ENCODE measurements at places on chromosomes 3 and 15.
A peak's percentile ranks its signal among the peaks of the same experiment; 100 is the strongest.

DNA sequence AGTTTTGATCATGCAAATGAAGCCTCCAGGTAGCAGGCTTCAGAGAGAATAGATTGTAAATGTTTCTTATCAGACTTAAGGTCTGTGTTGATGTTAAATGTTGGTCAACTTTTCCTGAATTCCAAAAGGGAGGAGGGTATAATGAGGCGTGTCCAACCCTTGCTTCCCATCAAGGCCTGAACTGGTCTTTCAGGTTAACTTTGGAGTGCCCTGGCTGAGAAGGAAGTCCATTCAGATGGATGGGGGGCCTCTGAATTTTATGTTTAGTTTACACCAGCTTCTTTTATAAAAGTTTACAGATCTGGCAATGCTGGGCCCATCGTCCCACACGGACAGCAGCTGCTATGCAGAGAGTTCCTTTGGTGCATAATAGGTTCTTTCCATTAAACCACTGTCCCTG lies 8.9 kb downstream of the CCDC13 start:
- DNase-seq = no peak

- DNase-seq = no peak
These were observed 53.3 kb downstream of the SLC7A14 start for GRCh38 chr3:170532573-170532972.

GRCh38 chr15:38666865-38667510 lies 102.4 kb upstream of the RASGRP1 start:
- no peak for DNase-seq

DNA sequence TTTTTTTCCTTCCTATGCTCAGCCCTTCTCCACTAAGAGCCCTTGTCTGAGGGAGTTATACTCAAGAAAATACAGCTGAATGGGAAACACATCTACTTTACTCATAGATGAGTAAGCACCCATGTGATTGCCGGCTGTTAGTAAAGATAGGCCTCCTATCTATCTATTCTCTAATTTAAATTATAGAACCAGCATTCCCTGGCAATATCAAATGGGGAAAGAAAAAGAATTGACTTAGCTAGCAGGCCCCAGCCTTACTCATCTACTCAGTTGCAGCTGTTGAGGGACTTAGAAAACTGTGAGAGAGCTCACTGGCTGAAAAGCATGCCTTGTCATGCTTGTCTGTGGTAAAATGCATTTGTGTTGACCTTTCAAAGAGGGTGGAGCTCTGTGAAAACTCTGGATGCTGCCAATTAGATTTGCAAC lies 116.9 kb upstream of the LRRFIP2 start:
- DNase-seq = no peak

DNA sequence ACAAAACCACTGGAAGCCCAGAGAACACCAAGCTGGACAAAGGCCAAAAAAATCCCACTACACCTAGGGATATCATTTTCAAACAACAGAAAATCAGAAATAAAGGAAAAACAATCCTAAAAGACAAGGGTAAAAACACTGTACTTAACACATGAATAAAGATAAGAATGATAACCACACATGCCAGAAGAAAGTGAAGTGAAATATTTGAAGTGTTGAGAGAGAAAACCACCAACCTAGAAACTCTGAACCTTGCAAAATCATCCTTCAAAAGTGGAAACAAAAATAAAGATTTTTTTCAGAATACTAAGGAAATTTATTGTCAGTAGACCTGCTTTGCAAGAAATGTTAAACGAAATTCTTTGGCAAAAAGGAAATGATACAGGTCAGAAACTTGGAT lies 45.1 kb downstream of the KPNA1 start:
- DNase-seq = no peak

- no peak for DNase-seq
These were observed 59.6 kb upstream of the CASR start for GRCh38 chr3:122123850-122124249.

DNA sequence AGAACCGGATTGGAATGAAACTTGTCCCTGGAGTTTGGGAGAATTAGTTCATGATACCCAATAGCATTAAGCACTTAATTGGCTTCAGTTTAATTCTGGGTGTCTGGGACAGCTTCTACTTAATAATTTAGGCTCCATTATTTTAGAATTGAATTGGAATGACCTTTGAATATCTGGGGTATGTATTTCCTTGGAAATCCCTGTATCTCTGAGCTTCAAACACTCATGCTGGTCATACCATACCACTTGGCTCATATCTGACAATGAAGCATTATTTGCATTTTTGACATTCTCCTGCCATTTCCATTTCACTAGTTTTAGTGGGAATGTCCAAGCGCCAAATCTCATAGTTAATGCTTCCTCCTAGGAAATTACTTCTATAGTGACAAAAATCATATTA lies 393.1 kb downstream of the DIPK2A start:
- no peak for DNase-seq

- DNase-seq = no peak
These were observed 46.7 kb downstream of the MESD start for GRCh38 chr15:80942746-80943565.

GRCh38 chr15:29162411-29162810 lies 107.2 kb downstream of the NSMCE3 start:
- DNase-seq = no peak

DNA sequence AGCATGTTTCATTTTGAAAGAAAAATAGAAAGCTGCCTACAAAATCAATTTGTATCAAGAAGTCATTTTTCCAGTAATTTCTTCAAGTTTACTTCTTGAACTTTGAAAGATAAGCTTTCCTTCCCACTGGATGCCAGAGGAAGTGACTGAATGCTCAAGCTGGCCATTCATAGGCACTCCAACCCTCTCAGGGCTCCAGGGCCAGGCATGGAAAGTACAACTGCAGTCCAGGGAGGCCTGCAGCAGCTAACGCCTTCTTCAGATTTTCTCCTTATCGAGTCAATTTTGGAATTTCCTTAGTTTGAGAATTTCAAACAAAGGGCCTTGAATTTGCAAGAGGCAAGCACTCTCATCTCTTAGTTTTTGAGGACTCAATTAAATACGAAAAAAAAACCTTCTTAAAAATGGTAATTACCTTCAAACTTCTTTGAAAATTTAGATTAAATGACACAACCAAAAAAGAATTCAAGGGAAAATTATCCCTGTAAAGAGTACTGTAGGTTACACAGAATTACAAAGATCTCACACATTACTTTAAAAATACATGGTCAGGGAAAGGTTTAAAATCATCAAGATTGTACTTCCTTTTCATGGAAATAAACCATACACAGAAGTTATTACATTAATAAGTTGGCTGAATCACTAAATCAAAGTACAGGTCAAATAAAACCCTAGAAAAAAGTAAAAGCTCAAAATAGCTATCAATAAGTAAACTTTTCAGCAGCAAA lies 2.5 kb downstream of the UBP1 start:
- DNase-seq = no peak

DNA sequence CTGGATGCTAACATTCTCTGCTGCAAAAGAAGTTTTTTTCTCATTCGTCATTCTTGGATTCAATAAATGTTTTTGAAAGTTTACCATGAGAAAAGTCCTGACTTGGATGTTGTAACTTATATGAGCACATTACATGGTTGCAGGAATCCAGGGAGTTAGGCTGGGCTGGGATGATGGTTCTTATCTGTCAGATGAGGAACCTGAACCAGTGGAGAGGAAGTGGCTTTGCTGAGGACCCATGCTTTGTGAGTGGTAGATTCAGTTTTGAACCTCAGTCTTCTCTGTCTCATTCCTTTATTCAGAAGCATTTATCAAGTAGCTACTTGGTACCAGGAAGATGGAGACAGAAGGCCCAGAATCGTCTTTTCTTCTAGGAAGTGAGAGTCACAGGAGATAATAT lies 3.7 kb upstream of the GASK1A start:
- DNase-seq = no peak

DNA sequence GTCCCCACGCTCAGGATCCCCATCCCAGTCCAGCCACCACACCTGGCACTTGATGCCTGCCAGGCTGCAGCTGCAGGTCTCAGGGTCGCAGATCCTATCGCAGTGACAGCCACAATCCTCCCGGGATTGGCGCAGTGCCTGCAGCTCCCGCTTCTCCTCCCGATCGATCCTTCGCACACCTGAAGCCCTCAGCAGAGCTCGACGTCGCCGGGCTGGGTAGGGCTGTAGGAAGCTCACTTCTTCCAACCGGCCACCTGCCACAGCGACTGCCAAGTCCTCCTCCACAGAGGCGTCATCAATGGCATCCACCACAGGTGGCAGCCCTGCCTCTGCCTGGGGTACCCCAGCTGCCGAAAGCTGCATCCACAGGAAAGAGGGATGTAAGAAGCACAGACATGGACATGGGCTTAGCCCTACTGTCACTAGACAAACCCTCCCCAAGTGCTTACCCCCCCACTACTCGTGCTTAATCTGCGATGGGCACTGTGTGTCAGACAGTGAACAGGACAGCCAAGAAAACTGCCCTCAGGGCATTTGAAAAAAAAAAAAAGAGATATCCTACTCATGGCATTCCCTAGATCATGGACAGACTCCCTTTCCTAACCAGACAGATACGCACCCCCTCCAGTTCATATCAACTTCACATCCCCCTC lies 9.2 kb downstream of the CSRNP1 start:
- no peak for DNase-seq

DNA sequence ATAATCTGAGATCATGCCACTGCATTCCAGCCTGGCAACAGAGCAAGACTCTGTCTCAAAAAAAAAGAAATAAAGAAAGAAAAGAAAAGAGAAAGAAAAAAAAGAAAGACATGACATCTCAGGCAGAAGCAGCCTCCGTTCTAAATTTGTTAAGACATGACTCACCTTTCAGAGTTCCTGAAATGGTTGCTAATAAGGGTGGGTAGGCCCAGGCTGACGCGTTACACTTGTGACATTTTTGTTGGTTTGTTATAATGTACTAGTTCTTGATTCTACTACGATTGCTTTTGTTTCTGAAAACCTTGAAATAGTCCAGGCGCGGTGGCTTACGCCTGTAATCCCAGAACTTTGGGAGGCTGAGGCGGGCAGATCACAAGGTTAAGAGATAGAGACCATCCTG lies 21.0 kb downstream of the SLC25A20 start:
- no peak for DNase-seq

- DNase-seq = no peak
These were observed 32.0 kb downstream of the FOXL2 start for GRCh38 chr3:138914870-138915502.

DNA sequence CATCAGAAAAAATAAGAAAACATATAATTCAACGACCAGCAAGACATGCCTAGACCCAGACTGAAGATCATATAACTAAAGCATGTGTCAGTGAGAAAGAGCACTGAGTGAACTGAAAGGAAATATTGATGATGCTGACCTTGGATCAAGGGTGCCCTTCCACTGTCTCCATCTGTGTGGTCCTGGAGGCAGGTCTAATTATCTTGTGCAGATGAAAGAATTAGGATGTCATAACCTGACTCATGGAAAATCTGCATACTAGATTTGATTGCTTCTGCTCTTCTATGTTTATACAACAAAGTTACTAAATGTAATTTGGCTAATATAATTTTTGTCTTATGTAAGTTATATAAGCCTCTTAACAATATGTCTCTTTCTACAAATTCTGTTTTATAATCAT lies 264.6 kb upstream of the TGFBR2 start:
- DNase-seq = no peak

- DNase-seq = no peak
These were observed 123.3 kb upstream of the MME start for GRCh38 chr3:154956815-154957214.

DNA sequence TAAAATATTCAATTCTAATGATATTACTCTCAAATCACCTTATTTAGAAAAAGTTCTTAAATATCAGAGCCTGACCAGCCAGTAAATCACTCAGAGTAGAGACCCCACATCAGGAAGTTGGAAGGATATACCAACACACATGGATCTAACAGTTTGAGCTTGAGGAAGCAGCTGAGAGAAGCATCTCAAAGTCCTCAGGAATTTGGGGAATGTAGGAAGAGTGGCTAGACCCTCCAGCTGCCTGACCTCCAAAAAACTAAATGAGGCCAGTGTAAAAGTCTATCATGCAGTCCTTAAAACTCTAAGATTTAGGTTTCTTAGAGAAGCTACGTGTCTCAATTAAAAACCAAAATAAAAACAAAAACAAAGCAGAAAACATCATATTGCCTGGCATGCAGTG lies 55.4 kb downstream of the SETD2 start:
- DNase-seq = no peak

GRCh38 chr15:89555768-89556167 lies 19.5 kb upstream of the TICRR start:
- no peak for DNase-seq

- DNase-seq = no peak
These were observed 53.1 kb downstream of the SLC4A7 start for GRCh38 chr3:27431116-27431515.

DNA sequence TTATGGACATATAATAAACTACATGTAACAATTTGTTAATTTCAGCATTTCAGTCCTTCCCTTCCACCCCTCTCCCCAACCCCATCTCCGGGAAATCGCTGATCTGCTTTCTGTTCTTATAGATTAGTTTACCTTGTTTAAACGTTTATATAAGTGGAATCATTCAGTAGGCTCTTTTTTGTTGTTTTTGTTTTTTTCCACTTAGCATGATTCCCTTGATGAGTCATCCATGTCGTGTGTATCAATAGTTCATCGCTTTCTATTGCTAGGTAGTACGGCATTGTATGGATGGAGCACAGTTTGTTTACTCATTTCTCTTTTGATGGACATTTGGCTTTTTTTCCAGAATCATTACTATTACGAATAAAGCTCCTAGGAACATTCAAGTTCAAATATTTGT lies 23.5 kb upstream of the AMOTL2 start:
- no peak for DNase-seq

- DNase-seq = peak; percentile 61
These were observed at the start of gene CSK for GRCh38 chr15:74781431-74782258. Gene CSK (plus strand): TSS chr15:74782080. CDS start chr15:74798298, 16,218 bp downstream.

DNA sequence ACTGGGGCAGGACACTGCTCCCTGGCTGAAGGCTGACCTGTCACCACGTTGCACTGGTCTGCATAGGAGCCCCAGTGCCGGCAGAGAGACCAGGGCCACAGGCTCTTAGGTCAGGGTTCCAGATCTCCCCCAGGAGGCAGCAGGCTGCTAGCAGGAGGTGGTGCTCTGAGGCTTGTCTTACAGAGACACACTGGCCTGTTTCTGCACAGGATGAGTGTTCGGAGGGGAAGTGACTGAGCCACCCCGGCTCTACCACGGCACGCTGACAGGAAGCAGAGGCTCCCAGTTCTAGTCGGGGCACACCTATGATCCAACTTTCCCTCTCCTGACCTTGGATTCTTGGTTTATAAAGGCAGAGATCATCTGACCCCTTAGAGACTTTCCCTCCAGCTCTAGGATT lies 8.6 kb downstream of the FBXL22 start:
- DNase-seq = no peak

GRCh38 chr3:74089814-74090213 lies 465.1 kb upstream of the PDZRN3 start:
- no peak for DNase-seq

DNA sequence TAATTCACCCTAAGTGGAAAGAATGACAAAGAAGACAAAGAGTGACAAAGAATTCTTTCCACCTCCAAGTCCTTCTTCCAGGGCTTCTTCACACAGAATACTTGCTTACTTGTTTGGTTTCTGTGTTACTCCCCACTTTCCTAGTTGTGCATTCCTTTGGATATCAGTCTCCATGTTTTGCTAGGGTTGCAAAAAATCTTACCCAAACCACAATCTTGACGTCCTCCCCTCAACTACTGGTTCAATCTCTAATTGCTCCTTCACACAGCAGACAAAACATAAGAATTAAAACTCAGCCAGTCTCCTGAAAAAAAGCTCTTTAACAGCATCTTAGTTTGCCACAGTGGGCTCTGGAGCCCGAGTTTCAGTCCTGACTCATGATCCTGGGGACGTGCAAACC lies 297.6 kb upstream of the CHRNA7 start:
- no peak for DNase-seq

- DNase-seq = no peak
These were observed 136.7 kb downstream of the SMAD6 start for GRCh38 chr15:66838671-66839239.
